Activated CD4-positive, alpha-beta T cell treated with anti-CD3 and anti-CD28 coated beads for 48 hours (primary cell): ENCODE measurements at places on chromosomes 16 and 17.

- peak; percentile 8 for DNase-seq
These were observed 34.0 kb downstream of the TMEM132E start for GRCh38 chr17:34613064-34614019.

DNA sequence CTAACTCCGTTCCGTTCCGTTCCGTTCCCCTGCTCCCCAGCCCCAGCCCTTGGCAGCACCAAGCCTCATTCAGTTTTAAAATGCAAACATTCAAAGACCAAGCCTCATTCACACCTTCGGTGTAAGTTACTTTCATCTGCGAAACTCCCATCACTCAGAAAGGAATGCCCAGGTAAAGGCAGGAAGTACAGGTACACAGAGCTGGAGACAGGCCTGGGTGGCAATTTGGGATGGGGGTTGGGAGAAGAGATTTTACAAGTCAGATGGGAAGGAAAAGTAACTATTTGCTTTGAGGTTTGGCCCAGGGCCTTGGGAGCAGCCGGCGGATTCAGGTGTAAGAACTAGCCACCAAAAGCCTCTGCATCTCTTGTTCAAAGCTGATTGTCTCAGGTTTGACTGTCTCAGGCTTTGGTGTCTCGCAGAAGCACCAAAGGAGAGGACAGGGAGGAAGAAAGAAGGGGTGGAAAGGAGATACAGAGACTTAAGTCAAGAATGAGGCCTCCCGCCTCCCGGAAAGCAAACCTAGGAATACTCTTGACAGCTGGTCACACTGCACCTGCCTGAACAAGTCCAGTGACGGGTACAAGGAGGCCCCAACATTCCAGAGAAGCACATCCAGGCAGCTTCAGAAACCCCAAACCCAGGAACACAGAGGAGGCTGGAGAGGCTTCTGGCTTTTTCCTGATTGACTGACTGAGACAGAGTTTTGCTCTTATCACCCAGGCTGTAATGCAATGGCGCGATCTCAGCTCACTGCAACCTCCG lies 54.7 kb downstream of the NXN start:
- no peak for DNase-seq

GRCh38 chr17:19769946-19770652 lies 22.0 kb upstream of the ALDH3A1 start:
- DNase-seq = no peak

DNA sequence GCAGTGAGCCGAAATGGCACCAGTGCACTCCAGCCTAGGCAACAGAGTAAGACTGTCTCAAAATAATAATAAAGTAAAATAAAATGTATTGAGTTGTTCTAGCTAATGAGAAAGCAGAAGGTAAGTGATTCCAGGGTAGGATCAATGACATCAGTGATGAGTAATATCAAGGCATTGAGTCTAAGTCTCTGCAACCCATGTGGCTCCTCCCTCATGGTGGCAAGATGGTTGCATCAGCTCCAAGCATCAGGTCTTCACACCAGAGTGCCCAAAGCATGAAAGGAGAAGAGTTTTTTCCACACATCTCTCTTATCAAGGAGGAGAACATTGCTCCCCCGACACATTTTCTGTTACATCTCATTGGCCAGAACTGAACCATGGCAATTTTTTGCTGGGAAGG lies 34.8 kb upstream of the GAS7 start:
- DNase-seq = no peak

DNA sequence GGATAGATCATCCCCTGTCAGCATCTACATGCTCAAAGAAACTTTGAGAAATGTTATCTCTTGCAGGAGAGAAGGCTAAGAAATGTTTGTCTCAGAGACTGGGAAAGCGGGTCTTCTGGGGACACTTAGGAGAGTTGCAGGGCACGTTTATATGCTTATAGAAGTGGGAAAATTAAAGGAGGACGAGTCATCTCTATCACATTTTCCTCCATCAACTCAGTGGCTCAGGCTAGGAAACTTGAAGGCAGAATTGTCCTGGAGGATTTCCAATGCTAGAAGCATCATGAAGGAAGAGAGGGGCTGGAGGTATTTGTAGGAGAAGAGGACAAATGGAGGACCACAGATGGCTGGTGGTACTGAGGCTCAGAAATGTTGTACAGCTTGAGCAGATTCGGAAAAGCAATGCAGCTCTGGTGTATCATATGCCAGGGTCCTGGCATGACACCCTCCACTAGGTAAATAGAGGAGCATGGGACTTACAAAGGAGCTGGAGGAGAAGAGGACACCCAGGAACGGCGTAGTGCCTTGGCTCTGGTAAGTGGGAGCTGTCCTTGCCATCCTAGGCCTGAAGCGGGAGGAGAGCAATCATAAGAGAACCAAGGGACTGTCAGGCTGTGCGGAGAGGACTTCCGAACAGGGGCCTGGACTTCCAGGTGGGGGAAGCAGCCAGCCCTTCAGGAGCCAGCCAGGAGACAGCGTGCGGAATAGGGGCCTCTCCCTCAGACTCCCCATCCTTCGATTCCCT lies 4.5 kb upstream of the HS3ST3B1 start:
- DNase-seq = no peak

DNA sequence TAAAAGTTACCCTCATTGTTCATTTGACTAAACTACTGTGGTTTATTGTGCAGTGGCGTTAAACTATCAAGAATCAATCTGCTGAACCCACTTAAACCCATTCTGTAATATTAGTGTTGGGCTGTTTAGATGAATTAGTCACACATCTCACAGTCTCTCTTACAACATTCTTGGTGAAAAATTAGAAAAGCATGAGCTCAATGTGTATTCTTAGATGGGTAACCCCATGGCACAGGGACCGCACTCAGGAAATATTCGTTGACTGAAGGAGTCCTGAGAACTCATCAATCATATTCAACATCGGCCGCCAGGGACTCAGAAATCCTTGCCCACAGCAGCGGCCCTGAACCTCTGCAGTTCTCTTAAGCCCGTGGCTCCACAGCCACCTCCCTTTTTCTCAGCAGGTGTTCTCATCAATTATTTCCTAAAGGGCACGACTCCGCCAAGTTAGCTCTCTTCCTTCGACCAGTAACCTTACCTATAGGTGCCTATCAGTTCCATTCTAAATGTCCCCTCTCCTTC lies 155.6 kb downstream of the STX8 start:
- no peak for DNase-seq

GRCh38 chr17:36727052-36727451 lies 125.7 kb downstream of the MRM1 start:
- no peak for DNase-seq

DNA sequence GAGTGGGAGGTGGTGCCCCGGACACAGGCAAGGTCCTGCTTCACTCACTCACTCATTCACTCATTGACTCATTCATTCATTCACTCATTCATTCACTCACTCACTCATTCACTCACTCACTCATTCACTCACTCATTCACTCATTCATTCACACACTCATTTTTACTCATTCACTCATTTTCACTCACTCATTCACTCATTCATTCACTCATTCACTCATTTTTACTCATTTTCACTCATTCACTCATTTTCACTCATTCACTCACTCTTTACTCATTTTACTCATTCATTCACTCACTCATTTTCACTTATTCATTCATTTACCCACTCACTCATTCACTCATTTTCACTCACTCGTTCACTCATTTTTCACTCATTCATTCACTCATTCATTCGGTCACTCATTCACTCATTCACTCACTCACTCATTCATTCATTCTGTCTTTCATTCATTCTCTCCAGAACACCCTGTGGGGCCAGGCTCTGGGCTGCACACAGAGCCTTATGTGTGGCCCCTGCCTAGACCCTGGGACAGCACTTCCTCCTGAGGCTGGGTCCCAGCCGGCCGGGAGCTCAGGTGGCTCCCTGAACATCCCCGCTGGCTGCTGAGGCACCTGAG lies 9.2 kb downstream of the RPUSD1 start:
- no peak for DNase-seq

DNA sequence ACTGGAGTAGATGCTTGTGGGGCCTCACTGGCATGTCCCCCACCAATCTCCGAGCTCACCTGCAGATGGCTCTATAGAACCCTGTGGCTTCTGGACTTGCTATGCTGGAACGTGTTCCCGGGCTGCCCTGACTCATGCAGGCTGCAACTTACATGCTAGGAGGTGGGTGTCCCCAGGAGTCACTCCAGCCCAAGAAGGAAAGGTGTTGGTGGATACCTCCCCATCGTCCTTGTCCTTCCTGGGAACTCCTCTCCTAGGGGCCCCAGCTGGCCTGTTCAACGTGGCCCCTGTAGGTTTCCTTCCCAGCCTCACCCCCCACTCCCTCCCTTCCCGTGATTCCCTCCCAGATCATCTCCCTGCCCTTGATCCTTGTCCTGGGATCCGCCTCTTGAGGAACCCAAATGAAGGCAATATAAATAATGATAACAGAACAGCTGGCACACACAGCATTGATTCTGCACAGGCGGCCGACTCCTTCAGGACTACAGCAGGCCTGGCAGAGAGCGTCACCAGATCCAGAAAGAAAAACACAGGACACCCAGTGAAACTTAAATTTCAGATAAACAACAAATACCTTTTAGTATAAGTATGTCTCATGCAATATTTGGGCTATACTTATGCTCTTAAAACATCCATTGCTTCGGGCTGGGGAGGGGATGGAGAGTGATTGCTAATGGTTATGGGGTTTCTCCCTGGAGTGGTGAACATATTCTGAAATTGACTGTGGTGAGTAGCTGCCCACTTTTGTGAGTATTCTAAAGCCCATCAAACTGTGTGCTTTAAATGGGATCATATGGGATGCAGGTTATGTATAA lies 221.1 kb upstream of the GSE1 start:
- no peak for DNase-seq

DNA sequence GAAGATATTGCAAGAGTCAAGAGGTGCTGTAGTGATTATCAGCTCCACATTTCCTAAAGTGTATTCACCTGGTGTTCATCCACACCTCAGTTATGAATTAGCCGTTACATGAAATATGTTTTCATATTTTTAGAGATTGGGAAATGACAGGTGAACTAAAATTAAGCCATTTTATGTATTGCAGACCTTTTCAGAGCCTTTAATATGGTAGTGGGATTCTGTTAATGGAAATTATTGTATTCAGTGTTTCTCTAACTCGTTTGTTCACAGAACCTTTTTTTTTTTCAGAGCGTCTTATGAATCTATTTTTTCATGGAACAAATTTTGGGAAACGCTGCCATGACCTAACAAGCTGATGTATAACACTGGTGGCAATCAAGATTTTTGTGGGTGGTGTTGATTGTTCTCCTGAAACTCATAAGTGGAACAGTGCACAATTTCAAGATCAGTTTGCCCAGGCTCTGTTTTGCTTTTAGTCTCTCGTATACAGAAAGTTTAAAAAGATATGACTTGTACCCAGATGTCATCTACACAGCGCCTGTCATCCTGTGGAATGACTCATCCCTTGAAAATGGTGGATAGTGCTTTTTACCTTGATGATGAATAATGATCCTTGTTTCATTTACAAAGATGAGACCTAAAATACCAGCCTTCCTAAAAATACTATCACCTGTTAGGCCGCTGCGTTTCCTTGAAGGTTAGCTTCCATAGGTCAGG lies 88.8 kb downstream of the ARHGAP44 start:
- DNase-seq = no peak

- peak; percentile 64 for DNase-seq
These were observed 6.4 kb upstream of the GGT6 start for GRCh38 chr17:4566785-4567184.

DNA sequence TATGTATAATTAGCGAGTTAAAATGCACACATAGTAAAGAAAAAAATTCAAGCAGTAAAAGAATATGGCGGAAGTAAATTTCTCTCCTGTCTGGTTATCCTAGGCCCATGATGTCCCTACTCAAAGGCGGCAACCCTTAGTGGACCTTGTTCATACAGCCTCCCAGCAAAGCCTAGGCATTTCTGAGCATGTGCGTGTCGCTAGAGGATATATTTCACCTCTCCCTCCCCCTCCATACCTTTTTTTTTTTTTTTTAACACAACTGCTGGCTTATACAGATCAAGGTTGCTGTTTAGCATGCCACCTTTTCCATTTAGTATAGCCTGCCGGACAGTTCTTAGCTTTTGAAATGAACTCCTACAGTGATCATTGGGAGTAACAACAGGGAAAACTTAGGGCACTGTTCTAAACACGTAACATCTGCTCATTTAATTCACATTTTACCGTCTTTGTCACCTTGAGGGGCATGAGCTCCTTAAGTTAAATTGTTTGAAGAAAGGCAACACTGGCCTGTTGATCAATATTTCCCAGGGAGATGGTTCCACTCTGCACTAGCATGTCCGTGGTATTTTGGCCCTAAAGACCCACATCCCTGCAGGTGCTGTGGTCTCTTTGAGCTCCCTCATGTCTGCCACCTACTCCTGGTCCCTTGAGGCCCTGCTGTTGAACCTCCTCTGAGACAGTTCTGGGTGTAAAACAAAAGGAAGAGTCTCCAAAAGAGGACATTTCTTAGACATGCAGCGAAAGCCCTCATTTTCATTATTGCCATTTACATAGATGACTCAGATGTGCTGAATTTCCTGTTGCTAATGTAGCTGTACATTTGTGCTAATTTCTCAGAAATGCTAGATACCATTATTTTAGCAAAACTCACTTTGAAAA lies 4.1 kb upstream of the TNFRSF13B start:
- no peak for DNase-seq

DNA sequence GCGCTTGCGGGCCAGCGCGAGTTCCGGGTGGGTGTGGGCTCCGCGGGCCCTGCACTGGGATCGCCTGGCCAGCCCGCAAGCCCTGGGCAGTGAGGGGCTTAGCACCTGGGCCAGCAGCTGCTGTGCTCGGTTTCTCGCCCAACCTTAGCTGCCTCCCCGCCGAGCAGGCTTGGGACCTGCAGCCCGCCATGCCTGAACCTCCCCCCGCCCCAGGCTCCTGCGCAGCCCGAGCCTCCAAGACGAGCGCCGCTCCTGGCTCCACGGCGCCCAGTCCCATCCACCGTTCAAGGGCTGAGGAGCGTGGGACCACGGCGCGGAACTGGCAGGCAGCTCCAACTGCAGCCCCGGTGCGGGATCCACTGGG lies 12.3 kb upstream of the ZFP90 start:
- no peak for DNase-seq

DNA sequence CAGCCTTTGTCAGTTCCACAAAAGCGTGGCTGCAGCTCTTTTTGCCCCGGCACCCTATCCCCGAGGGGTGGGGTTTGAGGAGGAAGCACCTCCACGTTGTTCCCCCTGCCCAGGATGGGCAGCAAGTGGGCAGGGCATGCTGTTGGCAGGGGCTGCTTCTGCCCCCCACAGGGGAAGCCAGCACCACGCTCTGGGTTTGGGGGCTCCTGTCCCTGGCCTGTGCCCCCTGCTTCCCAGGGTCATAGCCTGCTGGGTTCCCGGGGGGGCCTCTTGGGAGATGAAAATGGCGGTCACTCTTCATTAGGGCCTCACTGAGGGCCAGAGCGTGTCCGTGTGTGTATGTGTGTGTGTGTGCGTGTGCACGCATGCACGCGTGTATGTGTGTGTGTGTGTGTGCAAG lies 22.8 kb downstream of the LASP1 start:
- no peak for DNase-seq

GRCh38 chr17:72812823-72813222 lies 279.7 kb downstream of the SLC39A11 start:
- no peak for DNase-seq

GRCh38 chr16:80585764-80586163 lies 45.0 kb downstream of the DYNLRB2 start:
- DNase-seq = no peak

GRCh38 chr17:58580671-58581070 lies 66.2 kb upstream of the MTMR4 start:
- no peak for DNase-seq

- peak; percentile 76 for DNase-seq
These were observed at the start of gene GH2 for GRCh38 chr17:63881935-63882601. Gene GH2 (minus strand): TSS chr17:63881944. CDS start chr17:63881801, 143 bp downstream.
